ENCODE measurements at places on chromosomes 3 and 15.

GRCh38 chr3:107704477-107704876 lies 181.7 kb downstream of the BBX start:
- no peak for DNase-seq

GRCh38 chr3:174710612-174711011 lies 148.5 kb upstream of the NAALADL2 start:
- no peak for DNase-seq

GRCh38 chr3:142276781-142277180 lies 51.4 kb upstream of the GK5 start:
- no peak for DNase-seq

- DNase-seq = no peak
Observed at GRCh38 chr15:47470983-47471382, 246.3 kb upstream of the SEMA6D start.

GRCh38 chr15:51499379-51499976 lies 123.1 kb downstream of the DMXL2 start:
- DNase-seq = no peak

DNA sequence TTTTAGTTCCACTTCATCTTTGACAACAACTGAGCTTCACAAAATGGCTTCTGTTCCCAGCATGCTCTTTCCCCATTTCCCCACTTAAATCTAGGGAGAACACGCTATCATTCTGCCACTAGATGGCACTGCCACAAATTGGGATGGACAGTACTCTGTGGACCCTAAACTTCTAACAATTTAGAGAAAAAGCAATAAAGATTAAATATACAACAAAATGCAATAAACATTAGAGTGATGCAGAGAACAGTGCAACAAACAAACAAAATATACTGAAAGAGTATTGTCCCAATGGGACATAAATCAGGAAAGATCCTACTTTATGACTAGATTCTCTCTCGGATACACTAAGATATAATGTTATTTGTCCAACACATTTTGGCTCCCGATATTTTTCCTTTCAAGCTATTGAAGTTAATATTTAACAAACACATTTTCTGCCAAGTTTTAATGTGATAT lies 169.7 kb upstream of the TMCO5A start:
- DNase-seq = peak; percentile 5

DNA sequence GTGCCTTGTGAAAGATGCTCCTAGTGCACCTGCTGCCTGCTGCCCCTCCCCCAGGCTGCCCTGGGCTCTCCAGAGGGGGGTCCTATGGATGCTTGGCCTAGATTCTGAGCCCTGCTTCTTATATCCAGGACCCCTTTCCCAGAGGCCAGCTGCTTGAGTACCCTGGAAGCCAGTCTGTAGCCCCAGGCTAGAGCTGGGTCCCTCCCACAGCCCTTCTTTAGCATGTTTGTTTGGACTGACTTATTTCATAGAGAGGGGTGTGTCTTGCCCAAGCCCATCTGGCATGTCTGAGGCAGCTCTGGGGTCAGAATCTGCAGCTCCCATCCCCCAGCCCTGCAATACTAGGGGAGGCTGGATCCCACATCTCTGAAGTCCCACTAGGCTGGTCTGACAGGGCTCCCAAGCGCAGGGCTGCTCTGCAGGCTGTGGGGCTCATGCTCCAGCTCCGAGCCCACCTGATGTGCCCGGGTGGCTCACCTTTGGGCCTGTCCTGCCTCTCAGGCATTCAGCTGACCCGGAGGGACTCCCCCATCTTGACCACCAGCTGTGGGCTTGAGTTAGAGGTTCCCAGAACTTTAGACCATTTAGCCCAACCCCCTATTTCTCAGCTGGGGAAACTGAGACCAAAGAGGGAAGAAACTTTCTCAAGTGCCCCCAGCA lies 3.1 kb downstream of the CHRNB4 start:
- no peak for DNase-seq

GRCh38 chr3:180617049-180617448 lies 15.1 kb downstream of the TTC14 start:
- no peak for DNase-seq

GRCh38 chr3:146542179-146542578 lies 2.2 kb downstream of the PLSCR1 start:
- no peak for DNase-seq

DNA sequence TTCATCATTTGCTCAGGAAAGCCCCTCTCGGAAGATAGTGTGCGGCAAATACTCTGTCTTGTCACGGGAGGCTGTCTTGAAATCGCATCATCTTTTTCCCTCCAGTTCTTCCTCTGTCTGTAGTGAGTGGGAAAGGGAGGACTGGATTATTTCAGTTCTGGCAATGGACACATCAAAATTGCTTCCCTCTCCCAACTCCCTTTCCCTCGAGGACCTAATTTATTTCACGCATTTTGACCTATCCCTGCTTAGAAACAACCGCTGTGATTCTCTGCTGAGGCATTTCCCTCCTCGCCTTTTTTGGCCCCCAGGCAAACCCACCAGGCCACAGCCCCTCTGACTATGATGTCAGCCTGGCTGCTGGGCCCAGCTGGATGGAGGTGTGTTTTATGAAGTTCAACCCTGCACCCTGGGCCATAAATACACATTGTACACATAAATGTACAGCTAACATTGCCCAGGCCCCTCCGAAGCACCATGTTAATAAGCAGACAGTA lies 138.7 kb upstream of the LRTM1 start:
- peak; percentile 6 for DNase-seq

DNA sequence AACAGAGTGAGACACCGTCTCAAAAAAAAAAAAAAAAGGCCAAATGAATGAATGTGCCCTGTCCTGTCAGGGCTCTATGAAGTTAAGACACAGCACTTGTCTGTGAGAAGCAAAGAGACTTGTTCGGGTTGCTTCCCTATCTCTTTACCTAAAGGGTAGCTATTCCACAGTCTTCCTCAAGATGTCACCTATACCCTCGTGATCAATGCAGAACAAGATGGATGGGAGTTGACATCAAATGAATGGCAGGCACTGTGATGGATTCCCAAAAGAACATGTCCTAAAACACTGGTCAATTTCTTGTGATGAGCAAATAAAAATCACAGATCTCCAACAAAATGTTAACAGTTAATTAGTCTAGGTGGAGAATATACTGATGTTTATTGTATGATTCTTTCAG lies 9.5 kb downstream of the TADA3 start:
- no peak for DNase-seq

DNA sequence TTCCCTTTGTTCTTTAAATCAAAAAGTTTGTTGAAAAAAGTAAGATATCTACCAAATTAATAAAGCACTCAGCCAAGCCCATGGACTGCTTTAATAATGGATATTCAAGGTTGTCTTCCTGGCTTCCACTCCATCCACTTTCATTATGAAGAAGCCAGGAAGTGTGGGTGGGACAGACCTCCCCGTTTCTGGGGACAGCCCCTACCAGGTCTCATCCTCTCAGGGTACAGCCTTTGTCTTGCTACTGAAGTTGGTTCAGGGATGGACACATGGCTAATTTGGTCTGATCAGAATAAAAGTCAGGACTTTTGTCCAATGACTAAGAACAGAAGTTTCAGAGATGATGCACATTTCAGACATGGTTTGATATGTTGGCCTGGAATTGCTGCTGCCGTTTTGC lies 32.6 kb downstream of the CCNB2 start:
- DNase-seq = no peak
